Astrocyte of the spinal cord (primary cell): ENCODE measurements at places on chromosomes 3 and 15.

DNA sequence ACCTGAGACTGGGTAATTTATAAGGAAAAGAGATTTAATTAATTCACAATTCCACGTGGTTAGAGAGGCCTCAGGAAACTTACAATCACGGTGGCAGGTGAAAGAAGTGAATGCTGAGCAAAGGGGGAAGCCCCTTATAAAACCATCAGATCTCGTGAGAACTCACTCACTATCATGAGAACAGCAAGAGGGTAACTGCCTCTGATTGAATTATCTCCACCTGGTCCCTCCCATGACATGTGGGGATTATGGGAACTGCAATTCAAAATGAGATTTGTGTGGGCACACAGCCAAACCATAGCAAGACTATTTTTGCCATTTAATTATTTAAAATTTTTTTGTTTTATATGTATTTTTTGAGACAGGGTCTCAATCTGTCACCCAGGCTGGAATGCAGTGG is 27.0 kb upstream of the KCTD6 start:
- no peak for DNase-seq

DNA sequence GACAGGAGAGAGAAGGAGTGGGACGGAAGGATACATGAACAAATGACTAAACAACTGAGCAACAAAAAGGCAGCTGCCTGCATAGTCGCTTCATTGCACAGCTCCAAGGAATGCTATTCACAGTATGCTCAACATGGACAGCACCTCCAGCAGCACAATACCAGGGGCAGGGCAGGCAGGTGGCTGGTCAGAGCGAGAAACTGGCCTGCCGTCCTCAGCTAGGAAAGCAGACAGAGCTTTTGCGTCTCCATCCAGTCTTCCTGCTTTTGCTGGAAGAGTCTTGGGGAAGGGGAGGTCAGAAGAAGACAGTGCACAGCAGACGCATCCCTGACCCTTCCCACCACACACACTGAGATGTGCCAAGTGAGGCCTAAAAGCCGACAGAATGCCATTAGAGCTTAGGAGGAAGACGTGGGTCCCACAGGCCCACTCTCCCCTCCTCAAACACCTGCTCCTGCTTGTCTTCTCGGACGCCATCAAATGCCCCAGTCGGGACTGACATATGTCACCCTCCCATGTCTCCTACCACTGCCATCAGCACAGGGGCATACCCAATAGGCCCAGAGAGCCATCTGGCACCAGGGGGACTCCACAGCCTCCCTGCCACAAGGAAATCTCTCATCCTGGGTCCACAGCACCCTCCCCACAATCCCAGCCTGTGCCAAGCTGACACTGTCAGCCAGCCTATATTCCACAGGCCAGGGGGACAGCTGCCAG is 3.9 kb downstream of the RAB6B start:
- DNase-seq, result no peak

- DNase-seq, result no peak
These were observed 183.6 kb downstream of the NSMCE3 start for GRCh38 chr15:29086001-29086400.

DNA sequence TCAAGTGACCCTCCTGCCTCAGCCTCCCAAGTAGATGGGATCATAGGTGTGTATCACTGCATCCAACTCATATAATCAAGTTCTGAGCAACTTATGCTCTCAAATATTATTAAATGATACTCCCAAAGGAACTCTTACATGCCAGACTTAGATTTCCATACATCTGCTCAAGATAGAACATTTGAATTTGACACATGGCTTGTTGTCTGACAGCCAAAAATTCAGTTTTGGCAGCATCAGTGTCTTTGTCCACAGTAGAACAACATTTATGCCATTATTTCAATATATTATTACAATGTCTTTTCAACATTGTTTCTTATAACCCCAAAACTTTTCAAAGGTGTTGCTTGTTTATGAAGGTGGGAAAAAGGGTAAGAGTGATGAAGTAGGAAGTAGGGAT is 116.2 kb downstream of the SUCNR1 start:
- DNase-seq, result no peak

GRCh38 chr15:48861813-48862431 is 16.0 kb upstream of the EID1 start:
- DNase-seq, result peak; percentile 77

GRCh38 chr3:52145736-52146110 is 8.5 kb downstream of the POC1A start:
- no peak for DNase-seq

DNA sequence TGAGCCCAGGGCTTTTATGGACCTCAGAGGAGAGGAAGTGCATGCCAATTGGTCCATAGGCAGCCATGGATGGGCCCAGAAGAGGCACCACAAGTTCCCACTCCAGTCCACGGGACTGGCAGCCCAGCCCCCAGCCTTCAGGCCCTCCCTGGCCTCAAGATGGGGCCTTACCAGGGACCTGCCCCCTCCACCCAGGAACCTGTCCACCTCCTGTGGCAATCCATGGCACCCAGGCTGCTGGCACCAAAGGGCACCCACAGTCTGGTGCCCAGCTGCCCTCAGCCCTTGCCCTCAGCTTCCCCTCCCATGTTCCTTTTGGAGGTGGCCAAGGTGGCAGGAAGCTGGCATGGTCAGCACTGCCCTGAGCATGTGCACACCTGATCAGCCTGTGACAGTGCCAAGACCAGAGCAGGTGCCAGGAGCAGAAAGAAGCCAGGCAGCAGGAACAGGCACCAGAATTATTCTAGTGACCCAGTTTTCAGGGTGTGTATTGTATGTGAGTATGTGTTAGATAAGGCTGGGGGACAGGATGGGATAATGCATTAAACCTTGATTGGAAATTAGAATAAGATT is 415.0 kb downstream of the NTRK3 start:
- DNase-seq, result no peak

DNA sequence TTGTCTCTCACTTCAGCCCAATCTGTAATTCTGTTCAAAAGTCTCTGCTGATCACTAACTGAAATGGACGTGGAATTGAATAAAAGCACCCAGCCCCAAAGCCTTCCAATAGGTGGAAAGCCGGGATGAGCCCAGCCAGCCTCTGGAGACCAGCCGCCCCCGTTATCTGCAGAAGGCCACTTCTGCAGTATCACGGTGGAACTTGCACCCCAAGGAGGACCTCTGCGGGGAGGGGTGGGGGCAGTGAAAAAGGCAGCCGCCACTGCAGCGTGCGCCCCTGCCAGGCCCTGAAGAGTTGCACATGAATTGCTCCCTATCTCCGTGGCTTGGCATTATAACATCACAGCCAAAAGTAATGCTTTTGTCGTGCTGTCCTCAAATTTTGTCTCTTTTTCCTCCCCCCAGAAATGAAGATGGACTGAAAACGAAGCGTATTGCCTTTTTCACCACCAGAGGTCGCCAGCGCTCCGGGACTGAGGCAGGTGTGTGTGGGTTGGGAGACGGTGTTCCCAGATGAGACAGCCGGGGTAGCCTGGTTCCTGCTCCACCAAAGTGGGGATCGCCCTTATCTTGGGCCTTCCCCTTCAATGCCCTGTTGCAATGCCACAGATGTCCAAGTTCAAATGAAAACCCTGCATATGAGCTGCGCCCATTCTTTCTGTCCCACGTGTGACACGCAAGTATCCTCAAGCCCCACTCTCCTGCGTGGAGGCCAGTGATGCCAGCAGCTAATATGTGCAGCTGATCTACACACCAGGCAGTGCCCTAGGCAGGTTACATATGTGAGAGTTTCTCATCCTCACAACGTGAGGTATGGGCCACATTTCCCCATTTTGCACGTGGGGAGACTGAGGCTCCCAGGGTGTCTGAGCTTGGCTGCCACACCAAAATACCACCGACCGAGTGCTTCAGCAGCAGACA is 96.0 kb downstream of the LRRK1 start:
- DNase-seq, result peak; percentile 62

DNA sequence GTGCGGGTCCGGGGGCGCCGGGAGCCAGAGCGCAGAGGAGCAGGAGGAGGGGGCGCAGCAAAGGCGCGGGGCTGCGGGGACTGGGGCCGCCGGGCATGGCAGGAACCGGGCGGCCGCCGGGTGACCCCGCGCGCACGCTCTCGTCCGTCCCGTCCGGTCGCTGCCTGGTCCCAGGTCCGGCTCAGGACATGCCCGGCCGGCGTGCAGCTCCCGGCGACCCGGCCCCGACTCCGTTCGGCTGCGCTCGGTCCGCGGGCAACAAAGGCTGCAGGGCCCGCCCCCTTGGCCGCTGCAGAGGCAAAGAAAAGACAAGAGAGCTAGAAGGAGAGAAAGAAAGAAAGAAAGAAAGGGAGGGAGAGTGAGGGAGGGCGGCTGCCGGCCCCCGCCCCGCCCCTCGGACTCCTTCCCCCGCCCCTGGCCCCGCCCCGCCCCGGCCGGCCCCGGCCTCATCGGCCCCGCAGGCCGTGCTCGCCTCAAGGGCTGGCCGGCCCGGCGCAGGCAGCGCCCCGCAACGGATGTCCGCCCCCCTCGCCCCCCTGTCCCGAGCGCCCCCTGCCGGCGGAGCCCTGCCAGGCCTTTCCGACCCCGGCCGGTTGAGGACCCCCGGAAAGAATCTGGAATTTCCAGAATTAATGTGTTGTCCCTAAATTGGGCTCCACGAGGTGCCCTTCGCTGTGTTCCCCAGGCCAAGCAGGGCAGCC is at the start of gene ADAMTS7:
TSS of gene ADAMTS7 (minus strand) at position 341 of the 701 bp plus-strand sequence. CDS start at position 97, 244 bp downstream.
- DNase-seq, result peak; percentile 65

DNA sequence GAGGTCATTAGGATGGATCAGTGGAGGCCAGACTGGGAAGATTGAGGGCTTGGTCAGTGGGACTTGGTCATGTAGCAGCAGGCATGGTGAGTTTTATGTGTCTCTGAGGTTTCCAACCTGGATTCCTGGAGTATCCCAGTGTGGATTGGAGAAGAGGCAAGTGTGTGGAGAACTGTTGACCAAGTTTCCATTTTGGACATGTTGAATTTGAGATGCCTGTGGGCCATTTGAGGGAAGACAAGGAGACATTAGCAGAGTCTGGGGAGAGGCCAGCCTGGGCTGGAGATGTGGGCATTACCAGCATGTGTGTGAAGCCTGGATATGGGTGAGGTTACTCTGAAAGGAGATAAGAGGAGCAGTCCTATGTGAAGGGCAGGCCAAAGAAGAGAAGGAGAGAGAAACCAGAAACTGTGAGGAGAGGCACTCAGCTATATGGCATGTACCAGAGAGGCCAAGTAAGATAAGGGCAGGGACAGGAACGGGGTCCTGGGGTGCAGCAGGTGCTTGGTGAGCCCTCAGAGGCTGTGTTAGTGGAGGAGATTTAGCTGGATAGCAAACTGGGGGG is 4.3 kb downstream of the SLC25A38 start:
- DNase-seq, result no peak

- DNase-seq, result no peak
These were observed 30.8 kb downstream of the MAP4 start for GRCh38 chr3:47985381-47985780.

DNA sequence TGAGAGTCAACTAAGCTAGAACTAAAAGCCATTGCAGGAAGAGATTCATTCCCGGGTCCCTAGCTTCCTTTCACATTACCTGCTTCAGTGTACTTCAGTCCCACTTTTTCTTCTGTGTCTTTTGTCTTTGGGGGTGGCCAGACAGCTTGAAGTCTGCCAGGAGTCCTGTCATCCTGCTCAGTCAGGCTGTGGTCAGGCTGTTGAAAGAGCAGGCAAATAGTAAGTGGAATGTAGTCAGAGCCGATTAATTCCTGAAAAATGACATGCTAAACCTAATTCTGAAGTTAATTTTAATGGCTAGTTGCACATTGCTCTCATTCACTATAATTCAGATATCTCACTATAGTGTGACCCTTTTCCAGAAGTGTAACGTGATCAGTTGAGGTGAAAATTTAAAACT is 129.6 kb downstream of the FMN1 start:
- DNase-seq, result peak; percentile 64

DNA sequence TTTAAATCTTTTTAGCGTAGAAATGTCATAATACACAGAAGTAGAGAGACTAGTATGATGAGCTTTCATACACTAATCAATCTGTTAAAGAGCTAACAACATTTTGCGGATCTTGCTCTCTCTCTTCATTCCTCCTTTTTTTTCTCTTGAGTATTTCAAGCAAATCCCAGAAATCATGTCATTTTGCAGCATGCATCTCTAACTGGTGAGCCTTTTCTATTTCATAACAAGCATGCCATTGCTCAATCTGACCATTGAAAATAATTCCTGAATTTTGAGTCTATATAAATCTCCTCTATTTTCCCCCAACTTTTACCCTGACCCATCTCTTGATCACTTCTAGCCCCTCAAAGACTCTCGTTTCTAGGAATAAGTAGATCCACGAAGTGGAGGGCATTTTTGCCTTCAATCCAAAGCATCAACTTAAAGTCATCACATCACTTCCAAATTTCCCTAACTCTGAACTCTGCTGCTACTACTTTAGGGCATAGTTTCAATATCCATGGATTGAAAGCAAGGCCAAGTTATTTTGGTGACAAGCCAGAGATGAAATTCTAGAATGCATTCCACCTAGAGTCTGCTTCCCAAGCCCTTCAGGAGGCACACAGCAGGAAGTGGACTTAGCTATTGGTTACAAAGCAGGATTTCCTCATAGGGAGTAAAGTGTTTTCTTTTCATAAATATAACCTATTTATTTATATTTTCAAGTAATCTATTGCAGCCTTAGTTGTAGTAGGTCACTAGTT is 253.5 kb upstream of the ZPLD1 start:
- peak; percentile 91 for DNase-seq

- DNase-seq, result no peak
These were observed 66.9 kb downstream of the FNDC3B start for GRCh38 chr3:172106037-172106954.

- DNase-seq, result peak; percentile 89
These were observed 72.1 kb downstream of the EPHA3 start for GRCh38 chr3:89179355-89180001.

DNA sequence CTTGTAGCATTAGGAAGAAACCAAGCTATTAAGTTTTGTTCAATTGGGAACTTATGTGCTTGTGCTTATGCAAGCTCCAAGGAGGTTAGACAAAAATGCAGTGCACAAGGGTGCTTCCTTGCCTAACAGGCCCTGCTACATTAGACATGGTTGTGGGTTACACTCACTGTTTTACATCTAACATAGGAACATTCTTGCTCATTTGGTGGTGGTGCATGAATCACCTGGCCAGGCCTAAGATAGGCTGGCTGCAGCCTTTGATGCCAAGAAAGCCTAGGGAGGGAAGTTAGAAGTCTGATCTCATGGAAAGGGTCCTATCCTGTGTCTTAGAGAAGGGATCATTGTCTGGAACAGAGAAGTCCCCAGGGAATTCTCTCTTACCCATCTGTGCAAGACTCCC is 43.5 kb downstream of the CA12 start:
- peak; percentile 87 for DNase-seq

DNA sequence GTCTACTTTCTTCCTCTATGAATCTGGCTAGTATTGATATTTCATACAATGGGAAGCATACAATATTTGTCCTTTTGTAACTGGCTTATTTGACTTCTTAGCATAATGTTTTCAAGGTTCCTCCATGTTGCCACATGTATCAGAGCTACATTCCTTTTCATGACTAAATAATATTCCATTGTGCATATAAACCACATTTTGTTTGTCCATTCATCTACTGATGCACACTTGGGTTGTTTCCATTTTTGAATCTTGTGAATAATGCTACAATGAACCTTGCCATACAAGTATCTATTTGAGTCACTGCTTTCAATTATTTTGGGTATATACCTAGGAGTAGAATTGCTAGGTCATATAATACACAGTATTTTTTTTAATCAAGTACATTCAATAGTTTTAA is 38.0 kb downstream of the OSBPL10 start:
- no peak for DNase-seq

- peak; percentile 70 for DNase-seq
These were observed 230.2 kb upstream of the EIF1B start for GRCh38 chr3:40079203-40079846.

GRCh38 chr15:40287505-40287904 is 4.6 kb upstream of the ANKRD63 start:
- DNase-seq, result no peak
